ENCODE measurements at places on chromosomes 7 and 10.
A peak's percentile ranks its signal among the peaks of the same experiment; 100 is the strongest.

GRCh38 chr7:42161110-42161509, 75.9 kb downstream of the GLI3 start:
- no peak for DNase-seq

- DNase-seq: peak; percentile 43
Measured at GRCh38 chr10:123139521-123140163, 3.9 kb downstream of the HMX3 start.

DNA sequence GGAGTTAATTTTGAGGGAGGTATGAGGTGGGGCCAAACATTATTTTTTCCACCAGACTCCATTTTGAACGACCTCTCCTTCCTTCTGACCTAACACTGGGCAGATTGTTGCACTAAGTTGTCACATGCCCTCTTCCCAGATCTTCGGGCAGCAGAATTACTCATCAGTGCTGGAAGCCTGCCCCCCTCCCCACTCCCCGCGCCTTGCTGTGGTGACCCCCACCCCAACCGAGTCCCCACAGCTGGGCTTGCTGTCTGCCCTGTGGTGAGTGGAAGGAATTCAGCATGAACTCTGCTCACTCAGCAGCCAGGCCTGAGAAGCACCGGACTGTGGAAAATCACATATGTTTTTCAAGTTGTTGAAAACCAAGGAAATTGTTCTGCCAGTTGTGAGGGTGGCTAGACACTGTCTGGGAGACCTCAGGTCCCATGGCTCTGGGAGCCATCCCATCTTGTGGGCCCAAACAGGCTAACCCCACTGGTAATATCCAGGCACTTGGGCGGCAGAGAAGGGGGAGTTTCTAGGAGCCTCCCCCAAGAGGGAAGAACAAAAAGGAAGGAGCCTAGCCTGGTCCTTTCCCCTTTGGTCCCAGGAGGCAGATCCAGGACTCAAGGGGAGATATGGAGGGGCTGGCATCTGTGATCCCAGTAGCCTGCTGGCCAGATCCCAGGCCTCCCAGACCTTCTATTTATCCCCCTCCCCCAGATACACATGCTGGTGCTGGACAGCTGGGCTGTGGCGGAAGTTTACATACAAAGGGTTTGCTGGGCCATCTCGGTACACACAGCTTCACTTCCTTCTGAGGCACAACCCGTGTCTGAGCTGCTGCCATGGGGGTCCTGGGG, 3.5 kb upstream of the AEBP1 start:
- DNase-seq: peak; percentile 10

DNA sequence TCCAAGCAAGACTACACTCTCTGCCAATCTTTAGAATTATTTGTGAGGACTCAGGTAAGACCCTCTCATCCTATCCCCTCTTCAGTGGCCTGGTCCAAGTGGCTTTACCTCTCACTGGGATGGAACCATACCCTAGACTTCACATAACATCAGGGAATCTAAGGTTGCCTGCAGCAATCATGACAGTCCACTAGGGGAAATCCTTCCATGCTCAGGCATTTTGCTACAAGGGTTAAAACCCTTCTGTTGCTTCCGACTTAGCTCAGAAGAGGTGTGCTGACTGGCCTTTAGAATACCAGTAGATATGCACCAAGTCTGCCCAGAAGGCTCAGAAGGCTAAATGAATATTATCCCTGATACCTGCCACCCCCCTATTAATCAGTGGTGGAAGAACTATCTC, 24.9 kb upstream of the NPS start:
- no peak for DNase-seq

GRCh38 chr7:109663806-109664205, 1094.1 kb downstream of the DNAJB9 start:
- DNase-seq: no peak

DNA sequence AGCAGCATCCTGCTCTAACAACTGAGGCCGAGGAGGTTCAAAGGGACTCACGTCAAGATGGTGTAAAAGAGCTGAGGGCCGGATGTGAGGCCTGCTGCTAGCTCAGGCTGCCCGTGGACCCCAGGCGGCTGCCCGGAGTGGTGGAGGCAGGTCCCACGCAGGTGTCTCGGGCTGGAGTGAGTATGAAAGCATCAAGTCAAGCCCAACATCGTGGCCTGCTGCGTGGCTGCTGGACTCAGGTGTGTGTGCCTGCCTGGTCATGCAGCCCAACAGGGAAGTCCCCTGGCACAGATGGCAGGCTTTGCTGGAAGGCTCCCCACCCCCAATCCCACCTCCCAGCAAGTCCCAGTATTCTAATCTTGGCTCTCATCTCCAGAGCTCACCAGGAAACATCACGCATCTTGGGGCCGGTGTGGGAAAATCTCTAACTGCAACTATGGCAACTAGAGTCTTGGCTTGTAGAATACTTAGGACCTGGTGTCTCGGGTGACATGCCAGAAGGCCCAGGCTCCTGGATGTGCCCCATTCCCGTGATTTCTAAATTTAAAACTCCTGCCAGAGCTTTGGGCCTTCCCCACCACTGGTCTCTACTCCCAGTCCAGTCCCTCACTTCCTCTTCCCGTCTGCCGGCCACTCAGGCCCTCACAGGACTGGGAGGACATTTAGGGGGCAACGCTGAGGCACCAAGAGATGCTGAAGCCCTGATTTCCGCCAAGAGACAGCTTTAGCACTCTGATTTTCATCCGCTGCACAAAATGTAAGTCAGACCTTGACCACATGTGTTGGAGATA, 85.9 kb downstream of the PRKAG2 start:
- no peak for DNase-seq

DNA sequence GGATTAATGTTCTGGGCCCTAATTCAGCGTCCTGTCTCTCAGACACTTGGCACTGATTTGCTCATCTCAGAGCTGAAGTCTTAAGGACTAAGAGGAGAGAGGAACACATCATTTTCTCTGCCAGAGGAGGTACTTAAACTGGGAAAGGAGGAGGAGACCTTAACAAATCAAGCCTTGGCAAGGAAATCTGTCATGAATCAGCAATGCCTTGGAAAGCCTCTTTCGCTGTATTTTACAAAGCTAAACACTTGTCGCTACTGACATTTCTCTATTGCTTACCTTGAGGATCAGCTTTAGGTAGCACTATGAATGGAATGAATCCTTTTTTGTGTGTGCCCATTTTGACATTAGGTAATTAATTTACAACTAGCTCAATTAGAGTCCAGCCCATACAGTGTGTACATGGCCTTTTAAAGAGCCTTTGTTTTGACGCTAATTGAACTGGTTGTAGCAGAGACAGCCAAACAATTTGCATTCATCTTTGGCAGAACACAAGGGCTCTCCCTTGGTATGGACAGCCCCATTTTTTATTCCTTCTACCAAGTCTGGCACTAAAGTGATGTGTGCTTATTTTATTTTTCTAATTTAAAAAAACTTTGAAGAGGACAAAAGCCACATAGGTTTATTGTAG, 37.4 kb downstream of the AUTS2 start:
- no peak for DNase-seq
